Activated naive CD4-positive, alpha-beta T cell (primary cell): ENCODE measurements at places on chromosomes 2 and 18.

- no peak for DNase-seq
Observed at GRCh38 chr2:31568585-31569201, 12.0 kb downstream of the SRD5A2 start.

GRCh38 chr18:38243291-38243690 is 677.7 kb upstream of the CELF4 start:
- no peak for DNase-seq

GRCh38 chr2:3706892-3707291 is 3.5 kb downstream of the DCDC2C start:
- DNase-seq = no peak

DNA sequence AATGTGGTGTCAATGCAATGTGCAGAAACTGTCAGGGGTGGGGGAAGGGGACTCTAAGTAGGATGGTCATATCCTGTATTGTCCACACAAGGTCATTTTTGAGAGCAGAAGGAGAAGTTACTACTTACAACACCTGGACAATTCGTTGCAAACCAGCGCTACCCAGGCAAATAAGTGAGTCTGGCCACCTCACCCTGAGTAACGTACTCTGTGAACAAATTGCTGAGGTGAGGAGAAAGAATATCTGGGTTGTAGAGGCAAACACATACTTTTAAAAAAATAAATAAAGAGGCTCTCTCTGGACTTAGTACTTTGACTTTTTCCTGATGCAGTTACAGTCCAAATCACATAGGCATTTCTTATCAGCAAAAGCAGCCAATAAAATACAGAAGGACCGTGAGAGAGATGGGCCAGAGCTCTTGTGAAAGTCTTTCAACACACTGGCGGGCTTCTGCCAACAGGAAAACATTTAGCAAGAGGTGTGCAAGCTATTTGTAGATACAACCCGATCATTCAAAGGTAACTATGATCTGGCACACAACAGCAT is 268.2 kb upstream of the ID2 start:
- DNase-seq = no peak

GRCh38 chr2:164511738-164512137 is 109.5 kb downstream of the GRB14 start:
- DNase-seq = no peak

DNA sequence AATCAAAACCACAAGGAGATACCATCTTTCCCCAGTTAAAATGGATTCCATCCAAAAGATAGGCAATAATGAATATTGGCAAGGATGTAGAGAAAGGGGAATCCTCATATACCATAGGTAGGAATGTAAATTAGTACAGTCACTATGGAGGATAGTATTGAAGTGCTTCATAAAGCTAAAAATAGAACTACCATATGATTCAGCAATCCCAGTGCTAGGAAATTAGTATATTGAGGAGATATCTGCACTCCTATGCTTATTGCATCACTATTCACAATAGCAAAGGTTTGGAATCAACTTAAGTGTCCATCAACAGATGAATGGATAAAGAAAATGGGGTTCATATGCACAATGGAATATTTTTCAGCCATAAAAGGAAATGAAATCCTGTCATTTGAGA is 251.2 kb downstream of the ZNF804A start:
- DNase-seq = no peak

DNA sequence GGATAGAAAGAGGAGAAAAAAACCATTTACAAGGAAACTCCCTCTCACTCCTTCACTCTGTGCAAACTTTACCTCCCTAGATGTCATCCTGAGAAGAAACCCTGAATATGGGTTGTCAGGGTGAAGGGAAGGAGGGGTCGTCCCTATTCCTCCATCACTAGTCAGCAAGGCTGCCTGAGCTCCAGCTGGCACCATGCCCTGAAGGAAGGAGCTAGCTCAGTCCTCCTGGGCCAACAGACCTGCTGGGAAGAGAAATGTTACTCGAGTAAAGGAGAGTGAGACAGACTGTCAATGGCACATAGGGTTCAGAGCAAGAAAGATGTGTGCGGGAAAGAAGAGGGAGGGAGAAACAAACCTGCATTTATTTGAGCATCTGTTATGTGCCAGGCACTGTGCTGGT is 18.3 kb upstream of the EPAS1 start:
- DNase-seq = no peak

- DNase-seq = no peak
Observed at GRCh38 chr18:46166261-46166970, 62.2 kb downstream of the HAUS1 start.

DNA sequence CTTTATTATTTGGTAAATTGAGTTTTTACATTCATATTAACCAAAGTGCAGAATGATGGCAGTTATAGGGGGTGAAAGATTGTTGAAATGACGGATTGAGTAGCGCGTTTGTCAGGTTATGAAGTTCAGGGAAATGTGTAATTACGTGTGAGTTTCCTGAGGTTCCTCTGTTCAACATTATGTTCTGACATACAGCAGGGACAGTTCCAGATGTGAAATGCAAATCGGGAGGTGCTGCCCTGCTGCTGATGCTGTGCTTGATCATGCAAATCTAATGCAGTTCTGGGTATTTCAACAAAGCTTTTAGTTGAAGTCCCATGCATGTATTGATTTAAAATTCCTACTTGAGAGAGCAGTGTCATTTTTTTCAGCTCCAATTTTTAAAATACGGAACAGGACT is 57.9 kb downstream of the CDH7 start:
- DNase-seq = no peak

GRCh38 chr18:78935406-78935805 is 44.2 kb upstream of the SALL3 start:
- no peak for DNase-seq
